NCI-H1694 (cell line): ENCODE measurements at places on chromosomes 16 and 17.

DNA sequence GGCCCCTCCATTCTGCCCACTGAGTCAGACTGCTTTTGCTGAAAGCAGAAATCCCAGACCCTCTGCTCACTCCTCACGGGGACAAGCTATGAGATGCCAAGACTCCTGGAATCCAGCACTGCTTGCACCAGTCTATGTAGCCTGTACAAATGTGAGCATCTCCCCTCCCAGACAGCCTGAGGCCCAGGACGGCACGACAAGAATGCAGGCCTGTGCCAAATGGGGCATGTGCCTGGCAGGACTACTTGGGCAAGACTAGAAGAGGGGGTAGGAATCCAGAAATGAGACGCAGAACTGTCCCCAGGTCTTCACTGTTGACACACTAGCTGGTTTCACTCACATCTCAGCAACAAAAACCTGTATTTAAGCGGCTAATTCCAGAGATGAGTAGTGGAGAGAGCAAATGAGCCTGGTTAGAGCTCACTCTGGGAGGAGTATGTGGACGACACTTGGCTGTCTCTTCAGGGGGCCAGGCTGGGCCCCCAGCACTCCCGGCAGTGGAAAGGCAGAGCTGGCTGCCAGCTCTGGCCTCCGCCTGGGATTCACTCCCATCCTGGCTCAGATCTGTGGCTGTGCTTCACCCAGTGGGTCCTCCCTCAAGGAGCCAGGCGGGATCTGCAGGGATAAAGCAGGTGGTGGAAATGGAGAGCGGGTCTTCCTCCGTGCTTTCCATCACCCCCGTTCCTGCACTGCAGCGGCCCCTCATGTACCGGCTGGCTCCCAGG, 2.9 kb upstream of the MYO1C start:
- DNase-seq, result no peak

DNA sequence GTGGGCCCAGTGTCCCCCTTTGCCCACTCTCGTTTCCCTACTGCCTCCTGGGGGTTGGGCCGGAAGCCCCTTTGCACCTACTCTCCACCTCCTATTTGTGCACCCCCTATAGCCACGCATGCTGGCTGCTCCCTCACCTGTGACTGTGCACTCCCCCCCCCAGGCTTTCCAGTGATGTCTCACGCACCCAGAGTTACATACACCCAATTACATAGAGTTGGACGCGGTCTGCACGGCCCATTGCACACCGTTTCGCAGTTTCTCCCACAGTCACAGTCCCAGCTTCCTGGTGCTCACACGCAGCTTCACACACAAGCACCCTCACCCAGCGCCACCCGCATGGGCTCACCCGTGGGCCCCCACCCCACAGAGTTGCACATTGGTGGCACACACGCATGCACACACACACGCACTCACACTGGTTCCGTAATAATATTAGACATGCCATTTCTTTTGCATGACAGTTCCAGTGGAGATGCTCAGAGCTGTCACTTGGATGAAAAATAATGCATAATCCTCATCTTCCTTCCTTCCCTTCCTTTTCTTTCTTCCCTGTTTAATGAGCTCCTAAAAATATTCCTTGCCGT, 21.5 kb upstream of the C1QL1 start:
- no peak for DNase-seq

DNA sequence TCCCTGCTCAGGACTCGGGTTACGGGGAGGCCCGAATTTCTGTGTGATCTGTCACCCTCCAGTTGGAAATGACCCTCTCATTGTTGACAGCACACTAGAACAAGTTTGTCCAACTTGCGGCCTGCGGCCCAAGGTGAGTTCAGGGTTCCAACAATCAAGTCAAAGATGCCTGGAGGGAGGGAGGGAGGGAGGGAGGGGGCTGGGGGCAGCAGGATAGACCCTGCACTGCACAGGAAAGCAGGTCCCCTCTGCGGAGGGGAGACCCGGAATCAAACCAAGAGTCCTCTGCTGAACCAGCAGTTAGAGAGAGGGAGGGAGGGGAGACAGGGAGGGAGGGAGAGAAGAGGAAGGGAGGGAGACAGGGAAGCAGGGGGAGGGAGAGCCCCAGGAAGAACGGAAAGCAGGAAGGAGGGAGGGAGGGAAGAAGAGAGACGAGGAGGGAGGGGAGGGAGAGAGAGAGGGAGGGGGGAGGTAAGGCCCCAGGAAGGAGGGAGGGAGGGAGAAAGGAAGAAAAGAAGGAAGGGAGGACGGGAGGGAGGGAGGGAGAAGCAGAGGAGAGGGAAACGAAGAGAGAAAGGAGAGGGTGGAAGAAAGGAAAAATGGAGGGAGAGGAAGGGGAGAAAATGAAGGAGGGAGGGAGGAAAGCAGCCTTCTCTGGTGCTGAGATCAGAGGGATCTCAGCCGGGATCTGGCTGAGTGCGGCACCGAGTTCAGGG, 96.7 kb upstream of the CDH5 start:
- no peak for DNase-seq

DNA sequence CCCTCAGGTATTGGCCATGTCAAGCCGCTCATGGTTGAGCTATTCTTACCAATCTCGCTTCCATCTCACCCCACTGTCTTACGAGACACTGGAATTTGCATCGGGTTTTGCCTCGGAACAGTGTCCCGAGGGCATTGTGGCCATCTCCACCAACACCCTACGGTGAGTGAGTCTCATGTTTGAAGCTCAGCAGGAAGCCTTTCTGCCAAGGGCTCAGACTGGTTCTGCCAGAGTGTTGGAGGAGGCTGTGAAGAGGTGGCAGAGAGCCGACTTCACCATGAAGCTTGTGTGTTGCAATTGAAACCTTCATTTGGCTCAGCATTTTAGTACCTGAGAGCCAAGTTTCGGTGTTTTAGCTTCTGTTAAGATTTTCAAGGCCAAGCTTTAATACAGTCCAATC, 38.0 kb downstream of the SF3B3 start:
- no peak for DNase-seq

- no peak for DNase-seq
These were observed 333.0 kb downstream of the SEC14L1 start for GRCh38 chr17:77473615-77474226.

DNA sequence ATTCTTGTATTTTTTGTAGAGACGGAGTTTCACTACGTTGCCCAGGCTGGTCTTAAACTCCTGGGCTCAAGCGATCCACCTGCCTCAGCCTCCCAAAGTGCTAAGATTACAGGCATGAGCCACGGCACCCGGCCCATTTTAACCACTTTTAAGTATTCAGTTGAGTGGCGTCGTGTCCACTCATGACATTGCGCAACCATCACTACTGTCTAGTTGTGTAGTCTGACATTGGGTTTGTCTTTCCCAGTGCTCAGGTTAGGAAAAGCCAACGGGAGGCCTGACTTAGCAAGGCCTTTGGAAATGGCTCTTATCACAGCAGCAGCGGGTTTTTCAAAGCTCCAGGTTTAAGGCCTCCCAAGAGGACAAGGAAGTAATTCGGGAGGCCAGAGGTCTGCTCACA, 58.7 kb downstream of the LITAF start:
- no peak for DNase-seq

DNA sequence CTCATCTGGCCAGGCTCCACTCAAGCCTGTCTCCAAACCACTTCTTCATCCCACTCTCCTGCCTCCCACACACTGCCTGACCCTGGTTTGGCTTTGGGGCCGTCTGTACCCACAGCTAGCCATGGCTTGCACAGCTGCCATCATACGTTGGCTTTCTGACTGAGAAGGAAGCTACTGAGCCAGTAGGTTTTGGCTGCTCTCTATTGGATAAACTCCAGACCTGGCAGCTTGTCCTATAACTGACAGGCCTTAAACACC, 3.9 kb downstream of the MIF4GD start:
- DNase-seq, result no peak

- no peak for DNase-seq
These were observed 4.4 kb downstream of the OR3A3 start for GRCh38 chr17:3415610-3416009.
